Activated effector memory CD4-positive, alpha-beta T cell treated with anti-CD3 and anti-CD28 coated beads, Interleukin-2, amount 50 U/mL, for 16 hours (primary cell): ENCODE measurements at places on chromosomes 3 and 15.

DNA sequence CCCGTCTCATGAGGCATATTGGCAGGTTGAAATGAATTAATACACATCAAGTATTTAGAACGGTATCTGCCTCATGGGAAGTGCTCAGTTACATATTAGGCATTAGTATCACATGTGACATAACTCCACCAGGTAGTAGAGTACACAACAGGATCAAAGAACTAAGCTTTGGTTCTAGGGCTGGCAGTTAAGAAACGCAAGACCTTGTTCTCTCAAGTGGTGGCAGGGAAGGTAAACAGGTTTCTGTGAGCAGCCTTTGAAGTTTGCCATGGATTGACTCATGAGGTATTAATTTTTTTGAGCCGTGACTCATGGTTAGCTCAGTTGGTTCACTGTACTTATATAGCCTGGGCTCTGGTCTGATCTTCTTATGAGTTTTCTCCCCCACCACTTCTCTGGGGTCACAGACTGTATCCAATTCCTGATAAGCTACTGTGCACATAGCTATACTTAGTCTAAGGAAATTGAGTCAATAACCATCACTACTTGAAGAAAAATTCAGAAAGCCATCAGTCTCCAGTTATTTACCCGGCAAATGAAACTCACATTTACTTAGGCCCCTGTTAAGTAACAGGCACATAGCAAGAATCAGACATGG lies 155.6 kb upstream of the STT3B start:
- DNase-seq: no peak

DNA sequence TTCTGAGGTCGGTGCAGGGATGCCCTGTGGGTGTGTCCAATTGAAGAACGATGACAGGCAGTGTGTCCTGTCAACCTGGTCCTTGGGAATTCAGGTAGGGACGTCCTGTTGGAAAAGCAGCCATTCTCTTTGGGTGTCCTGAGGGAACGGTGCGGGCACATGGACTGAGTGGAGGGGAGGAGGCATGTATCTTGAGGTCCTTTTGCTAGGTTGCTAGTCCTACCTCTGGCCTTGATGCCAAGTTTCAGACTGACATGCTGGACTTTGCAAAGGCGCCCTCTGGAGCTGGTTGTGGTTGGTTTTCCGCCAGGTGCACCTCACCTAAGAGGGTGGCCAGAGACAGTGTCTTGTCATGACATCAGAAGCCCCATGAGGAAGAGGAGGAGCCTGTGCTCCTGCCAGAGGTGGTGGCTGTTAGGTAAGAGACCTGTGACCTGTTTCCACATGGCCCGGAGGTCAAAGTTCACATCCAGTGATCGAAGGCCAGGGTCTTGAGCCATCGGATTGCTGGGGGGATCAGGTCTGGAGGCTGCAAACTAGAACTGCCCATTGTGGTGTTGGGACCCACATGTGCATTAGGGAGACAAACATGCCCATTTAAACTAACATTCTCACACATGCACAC lies 106.3 kb downstream of the SNRPN start:
- peak; percentile 13 for DNase-seq

GRCh38 chr3:17656264-17656663 lies 86.2 kb downstream of the TBC1D5 start:
- DNase-seq: no peak

- no peak for DNase-seq
These were observed 252.7 kb downstream of the TJP1 start for GRCh38 chr15:29569533-29570092.

DNA sequence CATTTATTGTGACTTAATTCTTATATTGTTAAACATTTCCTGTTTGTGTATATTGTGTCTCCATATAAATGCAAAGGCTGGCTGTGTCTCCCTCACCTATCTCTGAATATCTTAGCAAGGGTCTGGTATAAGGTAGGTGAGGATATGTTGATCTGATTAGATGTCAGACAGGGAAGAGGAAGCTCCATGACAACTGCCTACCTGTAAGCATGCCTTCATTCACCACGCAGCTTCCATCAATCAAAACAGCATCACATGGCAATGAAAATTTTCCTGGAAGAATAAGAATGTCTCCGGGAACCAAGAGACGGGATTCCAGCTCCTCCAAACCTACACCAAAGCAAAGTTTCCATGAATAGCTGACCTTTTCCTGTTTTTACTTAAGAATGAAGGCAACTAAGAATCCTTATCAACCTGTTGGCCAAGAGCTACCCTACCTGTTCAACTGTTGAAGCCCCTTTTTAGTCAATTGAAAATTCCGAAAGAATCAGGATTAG lies 34.8 kb downstream of the ATP13A5 start:
- no peak for DNase-seq

GRCh38 chr3:170055209-170055608 lies 17.4 kb downstream of the GPR160 start:
- DNase-seq: no peak

DNA sequence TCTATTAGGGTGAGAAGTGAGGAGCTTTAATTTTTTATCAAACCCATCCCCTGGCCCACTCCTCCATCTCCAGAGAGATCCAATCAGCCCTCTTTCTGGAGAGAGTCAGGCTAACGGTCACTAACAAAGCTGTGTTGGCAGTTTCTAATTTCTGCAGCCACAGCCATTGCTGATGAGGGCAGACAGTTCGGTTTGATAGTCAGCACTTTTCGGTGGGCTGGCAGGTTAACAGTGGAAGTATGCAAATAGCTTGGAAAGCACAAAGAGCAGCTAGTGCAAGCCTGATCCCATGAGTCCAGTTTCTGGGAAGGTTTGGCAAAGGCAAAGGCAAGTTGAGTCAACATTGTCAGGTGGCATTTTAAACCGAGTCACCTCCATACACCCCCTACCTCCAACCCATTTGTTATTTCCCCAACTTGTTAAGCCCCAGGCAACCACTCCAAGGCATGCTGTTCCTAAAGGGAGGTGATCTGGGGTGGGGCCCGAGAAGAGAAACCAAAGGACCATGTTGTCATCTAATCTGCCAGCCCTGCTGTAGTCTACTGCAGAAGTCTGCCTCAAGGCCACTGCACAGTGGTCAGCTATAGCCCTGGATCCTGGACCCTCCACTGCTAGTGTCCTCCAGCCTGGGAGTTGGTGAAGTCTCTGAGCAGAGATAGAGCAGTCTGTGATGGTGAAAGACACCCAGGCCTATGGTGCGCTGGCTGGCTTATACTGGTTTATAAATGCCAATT lies 1.7 kb downstream of the CCR1 start:
- DNase-seq: no peak

DNA sequence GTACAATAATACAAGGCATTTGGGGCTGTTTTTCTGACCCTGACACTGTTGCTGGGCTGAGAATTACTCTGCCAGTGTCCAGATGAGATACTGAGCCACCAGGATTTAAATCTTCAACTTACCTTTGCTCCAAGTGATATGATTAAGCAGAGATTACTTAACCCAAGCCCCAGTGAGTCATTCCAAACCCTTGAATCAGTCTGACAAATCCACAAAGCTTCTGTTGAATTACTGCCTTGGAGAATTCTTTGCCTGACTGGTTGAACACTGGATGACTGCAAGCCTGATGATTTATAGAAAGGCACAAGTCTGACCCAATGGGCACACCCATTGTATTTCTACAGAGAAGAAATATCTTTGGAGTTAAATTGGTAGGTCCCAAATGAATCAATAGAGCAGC lies 88.2 kb upstream of the TSC22D2 start:
- DNase-seq: no peak

- DNase-seq: no peak
These were observed 57.7 kb downstream of the PXYLP1 start for GRCh38 chr3:141289228-141289772.

DNA sequence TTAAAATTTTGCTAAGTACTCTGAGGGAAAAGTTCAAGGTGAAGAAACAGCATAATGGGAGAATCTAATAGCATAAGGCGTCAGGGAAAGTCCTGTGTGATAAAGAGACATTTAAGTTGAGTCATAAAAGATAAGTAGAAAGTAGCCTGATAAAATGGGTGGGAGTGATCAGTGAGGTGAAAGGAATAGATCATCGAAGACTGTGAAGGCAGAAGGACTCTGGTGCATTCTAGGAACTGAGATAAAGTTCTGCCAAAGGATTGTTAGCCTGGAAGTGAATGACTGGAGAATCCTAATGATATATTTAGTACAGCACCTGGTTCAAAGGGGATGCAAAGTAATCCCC lies 149.9 kb downstream of the CFAP20DC start:
- no peak for DNase-seq

DNA sequence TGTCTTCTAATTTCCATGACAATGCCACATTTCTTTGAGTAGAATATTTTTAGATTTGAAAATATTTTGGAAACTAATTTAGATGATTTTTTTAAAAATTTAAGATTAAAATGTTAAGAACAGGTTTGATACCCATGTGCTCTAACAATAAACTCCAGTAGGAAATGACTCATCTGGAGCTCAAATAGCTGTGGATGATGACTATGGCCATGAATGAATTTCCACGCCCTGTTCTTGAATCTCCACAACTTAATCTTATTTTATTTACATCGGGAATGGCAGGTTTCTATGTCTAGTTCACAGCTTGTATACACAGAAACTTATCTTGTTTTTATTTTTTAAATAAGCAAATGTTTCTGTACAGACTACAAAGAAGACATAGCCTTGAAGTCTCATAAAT lies 726.8 kb downstream of the NAALADL2 start:
- no peak for DNase-seq

DNA sequence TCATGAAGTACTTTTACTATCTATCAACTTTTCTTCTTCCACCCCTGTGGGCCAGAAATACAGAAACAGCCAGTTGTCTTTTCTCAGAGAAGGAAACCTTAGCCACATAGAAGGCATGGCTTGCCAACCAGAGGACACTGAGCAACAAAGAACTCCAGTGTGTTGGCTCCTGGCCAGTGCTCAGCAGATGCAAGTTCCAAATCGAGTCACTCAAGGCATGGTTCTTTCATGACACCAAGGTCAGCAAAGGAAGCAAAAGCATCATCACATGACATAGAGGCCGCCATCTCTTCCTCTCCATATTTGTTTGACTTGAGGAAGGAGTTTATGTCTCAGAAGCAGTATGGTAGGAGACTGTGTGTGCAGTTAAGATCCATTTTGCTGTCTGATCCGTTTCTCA lies 92.2 kb downstream of the MYLK start:
- DNase-seq: no peak

- no peak for DNase-seq
These were observed 42.1 kb upstream of the RASA2 start for GRCh38 chr3:141444586-141445285.

GRCh38 chr15:26261966-26262365 lies 398.8 kb upstream of the ATP10A start:
- no peak for DNase-seq

DNA sequence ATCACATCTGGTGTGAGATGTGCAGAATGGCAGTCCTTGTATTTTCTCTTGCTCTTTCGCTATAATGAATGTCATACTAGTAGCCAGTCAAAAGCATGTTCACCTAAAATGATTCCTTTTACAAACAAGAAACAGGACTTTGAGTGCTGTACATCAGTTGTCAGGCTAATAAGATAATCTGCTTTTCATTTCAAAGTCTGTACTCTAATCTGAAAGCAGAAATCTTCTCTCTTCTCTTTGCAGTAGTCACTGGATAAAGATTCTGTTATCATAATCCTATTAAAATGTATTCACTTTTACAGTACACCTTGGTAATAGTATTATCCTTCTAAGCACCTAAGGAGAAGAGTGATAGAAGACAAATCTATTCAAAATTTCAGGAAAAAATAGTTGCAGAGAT lies 300.1 kb downstream of the MFSD1 start:
- DNase-seq: no peak

- DNase-seq: no peak
These were observed 4.0 kb upstream of the IL17RE start for GRCh38 chr3:9898467-9899241.
